ENCODE measurements at places on chromosomes 2 and 18. TPM values are rescaled to one million over a fixed set of nuclear protein-coding genes. Genes with fewer than 3 reads are reported as not detected.

NTSR2 gene
- polyA plus RNA-seq: not detected

DLX1 gene
- polyA plus RNA-seq: 3.4 TPM

- DNase-seq: no peak
Measured at GRCh38 chr2:239118675-239119211, 270.9 kb downstream of the TWIST2 start.

DNA sequence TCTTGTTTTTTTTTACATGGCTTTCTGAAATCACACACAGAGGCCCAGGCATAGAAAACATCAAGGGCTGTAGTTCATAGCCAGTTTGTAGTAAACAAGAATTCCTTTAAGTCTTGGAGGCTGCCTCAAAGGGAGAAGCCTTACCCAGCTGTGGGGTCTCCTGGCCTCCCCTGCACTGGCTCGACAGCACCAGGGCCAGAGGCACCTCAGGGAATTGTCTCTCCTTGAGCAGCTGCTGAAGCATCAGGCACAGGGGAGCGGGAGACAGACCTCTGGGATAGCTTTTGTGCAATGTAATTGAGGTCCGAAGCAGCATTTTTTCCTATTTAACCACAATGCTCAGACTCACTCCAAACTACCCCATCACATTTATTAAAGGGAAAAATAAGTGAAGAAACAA is 209.1 kb downstream of the HRH4 start:
- no peak for DNase-seq

GRCh38 chr18:72808680-72809079 is 59.1 kb downstream of the NETO1 start:
- DNase-seq: no peak

Measured in large intestine (tissue), 12 donors.